ENCODE measurements at places on chromosomes 6 and 20.

DNA sequence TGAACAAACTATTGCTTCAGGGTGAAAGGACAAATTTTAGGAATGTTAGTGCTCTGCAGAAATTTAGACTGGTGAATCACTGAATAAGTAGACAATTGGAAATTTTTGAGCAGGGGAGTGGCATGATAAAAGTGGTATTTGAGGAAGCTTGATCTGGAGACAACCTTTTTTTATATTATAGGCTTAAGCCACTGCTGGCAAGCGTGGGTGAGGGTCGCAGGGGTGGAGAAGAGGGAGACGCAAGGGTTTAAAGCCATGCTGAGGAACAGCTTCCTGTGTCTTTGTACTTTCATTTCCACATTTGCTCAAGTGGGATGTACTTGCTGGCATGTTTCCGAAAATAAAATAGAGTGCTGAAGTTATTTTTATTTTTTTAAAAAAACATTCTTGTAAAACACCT lies 23.7 kb downstream of the NCOA7 start:
- DNase-seq = peak; percentile 25

GRCh38 chr6:144581812-144582537 lies 296.8 kb downstream of the UTRN start:
- DNase-seq = peak; percentile 31

GRCh38 chr6:149049230-149049629 lies 268.3 kb upstream of the TAB2 start:
- DNase-seq = no peak

DNA sequence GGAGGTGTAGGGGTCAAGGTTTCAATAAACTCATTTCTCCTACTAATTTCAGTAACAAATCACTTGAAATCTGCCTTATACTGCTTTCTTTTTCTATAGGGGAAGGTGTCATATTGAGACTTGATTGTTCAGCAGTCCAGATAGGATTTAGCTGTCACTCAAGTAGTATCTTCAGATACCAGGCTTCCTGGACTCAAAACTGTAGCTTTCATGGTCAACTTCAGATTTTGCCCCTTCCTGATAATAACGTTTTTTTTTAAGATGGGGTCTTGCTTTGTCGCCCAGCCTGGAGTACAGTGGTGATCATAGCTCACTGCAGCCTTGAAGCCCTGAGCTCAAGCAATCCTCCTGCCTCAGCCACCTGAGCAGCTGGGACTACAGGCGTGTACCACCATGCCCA lies 77.8 kb downstream of the JAG1 start:
- no peak for DNase-seq

DNA sequence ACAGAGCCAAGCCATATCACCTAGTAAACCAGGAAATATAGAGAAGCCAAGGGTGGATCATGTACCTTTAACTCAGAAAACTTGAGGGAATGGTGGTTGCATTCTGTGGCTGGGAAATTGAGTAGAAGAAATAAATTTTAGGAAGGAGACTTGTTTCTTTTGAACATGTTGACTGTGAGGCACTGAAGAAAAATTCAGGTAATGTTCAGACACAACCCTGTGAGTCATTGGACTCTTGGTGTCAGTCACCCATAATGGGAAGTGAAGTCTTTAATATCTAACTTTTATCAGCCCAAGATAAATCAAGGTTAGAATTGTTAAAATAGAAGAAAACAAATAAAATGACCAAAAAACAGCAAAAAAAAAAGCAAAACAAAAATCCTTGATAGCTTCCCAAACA lies 98.8 kb upstream of the GRIK2 start:
- no peak for DNase-seq

All from GM03348 (cell line).